ENCODE measurements at places on chromosomes 3 and 15.

DNA sequence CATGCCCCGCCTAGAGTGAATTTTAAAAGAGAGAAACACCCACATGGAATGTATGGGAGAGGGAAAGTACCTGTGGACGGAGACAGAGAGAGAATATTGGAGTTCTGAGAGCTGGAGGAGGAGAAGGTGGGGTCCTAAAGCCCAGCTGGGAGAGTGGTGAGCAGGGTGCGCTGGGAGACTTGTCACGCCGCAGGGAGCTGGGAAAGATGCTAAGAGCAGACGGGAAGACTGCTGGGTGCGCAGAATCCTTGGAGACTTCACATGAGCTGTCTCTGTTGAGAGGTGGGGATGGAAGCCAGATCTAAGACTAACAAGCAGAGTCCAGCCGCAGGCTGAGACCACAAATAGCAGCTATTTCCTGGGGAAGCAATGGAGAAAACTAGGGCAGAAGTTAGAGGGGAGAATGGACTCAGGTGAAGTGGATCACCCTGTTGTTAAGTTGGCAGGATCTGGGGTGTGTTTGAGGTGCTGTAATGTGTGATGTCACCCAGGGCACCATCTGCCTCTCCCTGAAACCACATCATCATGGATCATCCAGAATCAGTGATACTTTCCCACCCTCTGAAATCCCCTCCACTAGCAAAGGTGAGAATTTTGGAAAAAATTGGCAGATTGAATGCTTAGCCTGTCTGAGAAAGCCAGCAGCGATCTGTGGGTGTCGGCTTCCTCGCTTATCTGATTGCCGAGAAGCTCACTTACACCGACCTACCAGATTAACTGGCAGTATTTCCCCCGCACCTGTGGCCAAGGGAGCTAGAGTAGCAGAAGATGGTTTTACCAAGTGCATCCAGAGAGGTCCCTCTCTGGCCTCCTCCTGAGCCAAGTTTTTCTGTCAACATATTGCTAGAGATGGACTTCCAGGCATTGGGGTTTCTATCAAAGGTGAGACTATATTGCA lies 174.8 kb upstream of the BHLHE40 start:
- DNase-seq, result no peak

DNA sequence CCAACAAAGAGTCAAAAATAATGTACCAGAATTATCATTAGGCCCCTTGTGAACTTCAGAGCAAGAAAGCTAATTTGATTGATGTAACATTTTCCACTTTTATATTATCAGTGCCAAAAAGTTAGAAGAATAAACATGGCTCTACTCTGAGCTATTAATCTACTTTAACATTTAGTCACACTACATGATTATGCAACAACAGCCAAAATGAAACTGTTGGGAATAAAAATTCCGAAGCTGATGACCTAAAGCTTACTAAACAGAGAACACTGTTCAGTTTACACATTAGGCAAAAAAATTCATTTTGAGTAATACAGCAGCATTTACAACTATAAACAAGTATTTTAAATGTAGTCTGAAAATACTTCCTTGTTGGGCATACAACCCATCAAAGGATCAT lies 1134.1 kb downstream of the EPHA3 start:
- DNase-seq, result no peak

- no peak for DNase-seq
Observed at GRCh38 chr3:102390171-102390864, 44.5 kb upstream of the ZPLD1 start.

GRCh38 chr3:178385280-178385952 lies 150.8 kb upstream of the KCNMB2 start:
- DNase-seq, result peak; percentile 46

GRCh38 chr3:10561946-10562560 lies 56.7 kb upstream of the ATP2B2 start:
- no peak for DNase-seq

GRCh38 chr15:59251001-59251845 lies 44.6 kb downstream of the LDHAL6B start:
- no peak for DNase-seq

DNA sequence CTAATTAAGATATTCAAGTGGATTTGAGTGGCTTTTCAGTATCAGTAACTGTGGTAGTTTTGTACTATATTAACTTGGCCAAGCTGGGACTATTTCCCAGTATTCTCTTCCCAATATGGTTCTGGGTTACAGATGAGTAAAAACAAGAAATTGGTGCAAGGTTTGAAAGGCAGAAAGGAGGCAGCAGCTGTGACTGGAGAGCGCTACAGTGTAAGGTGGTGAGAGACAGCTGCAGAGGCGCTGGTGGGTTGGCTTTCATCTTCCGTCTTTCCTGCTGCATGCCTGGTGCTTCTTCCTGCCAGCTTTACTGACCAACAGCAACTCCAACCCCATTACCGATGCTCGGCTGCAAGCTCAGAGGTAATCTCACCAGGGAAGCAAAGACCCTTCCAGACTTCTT lies 9.8 kb downstream of the DPH3 start:
- DNase-seq, result no peak

GRCh38 chr3:14154895-14155440 lies 23.4 kb downstream of the XPC start:
- DNase-seq, result no peak

- DNase-seq, result no peak
Observed at GRCh38 chr15:25844981-25845680, 18.0 kb downstream of the ATP10A start.

DNA sequence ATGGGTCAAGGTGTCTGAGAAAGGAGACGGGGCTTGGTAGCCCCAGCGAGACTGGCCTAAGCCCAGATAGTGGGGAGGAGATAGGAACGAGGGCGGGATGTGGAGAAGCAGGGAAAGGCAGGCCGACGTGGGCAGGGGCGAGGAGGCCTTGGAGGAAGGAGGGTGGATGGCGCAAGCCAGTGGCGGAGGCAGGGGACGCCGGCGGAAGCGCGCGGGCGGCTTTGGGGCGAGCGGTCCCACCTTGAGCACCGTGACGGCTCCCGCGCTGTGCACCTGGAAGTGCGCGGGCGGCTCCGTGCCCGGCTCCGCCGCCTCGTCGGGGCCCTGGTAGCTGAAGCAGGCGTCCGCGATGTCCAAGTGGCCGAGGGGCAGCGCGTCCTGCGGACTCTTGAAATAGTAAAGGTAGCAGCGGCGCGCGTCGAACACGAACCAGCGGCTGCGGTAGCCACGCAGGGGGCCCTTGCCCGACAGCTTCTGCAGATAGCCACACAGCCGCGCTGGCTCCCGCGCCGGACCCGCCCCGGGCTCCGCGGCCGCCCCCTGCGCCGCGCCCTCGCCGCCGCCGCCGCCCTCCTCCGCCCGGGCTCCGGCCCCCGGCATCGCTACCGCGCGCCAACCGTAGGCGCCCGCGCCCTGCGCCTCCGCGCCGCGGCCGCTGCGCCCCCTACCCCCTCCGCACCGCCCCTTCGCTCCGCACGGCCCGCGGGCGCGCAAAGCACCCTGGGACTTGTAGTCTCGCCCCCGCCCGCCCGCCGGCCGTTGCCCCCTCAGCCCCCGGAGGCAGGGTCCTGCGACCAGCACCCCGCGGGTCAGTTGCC lies at the start of gene TBC1D2B:
Gene TBC1D2B (minus strand): TSS at position 659 of the 818 bp plus-strand sequence. CDS start 59 bp downstream, at position 600.
- DNase-seq, result peak; percentile 69

GRCh38 chr3:126157083-126157768 lies 23.2 kb downstream of the ALDH1L1 start:
- no peak for DNase-seq

DNA sequence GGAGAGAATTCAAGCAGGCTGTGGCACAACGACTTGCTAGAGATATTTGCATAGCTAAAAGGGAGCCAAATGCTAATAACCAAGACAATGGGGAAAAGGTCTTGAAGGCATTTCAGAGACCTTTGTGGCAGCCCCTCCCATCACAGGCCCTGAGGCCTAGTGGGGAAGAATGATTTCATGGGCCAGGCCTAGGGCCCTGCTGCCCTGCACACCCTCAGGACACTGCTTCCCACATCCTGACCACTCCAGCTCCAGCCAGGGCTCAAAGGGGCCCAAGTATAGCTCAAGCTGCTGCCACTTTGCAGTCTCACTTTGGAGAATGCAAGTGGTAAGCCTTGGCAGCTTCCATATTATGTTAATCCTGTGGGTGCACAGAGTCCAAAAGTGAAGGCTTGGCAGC lies 21.5 kb upstream of the PTPN23 start:
- DNase-seq, result no peak

DNA sequence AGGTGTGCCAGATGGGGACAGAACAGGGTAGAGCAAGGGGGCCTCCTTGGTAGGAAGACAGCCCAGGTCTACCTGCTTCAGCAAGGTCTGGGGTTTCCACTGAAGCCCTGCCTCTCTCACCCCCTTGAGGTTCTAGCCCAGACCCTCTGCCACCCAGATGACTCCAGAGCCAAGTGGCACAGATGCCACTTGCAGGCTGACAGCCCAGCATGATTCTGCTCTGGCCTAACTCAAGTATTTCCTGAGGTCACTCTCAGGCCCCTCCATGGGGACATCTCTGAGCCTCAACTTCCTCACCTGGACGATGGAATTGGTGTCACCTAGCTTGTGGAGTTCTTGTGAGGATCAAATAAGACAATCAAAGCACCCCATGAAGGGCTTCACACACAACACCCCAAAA lies 23.9 kb downstream of the PLXNB1 start:
- DNase-seq, result no peak

DNA sequence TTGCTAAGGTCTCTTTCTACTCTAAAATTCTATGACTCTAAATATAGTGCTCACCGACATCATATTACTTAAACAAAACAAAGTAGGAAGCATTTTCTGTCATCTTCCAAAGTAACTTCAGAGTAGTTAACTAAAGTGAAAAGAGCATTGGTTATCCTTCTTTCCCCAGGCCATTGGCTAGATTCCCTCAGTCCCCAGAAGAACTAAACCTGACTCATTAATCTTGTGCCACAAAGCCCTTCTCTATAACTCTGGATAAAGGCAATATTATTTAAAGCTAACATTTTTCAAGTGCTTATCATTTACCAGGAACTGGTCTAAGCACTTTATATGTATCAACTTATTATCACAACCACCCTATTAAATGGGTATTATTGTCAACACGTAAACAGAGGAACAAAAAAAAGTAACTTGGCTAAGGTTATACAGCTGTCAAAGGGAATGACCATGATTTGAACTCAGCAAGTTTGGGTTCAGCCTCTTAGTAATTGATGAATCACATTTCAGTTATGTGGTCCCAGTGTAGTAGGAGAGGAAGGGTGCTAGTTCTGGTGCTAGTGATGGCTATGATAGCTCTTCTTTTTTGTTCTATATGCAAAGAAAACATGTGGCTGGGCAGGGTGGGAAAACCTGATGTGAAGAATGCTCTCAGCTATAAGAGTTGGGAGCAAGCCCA lies 304.9 kb downstream of the FGF12 start:
- no peak for DNase-seq

DNA sequence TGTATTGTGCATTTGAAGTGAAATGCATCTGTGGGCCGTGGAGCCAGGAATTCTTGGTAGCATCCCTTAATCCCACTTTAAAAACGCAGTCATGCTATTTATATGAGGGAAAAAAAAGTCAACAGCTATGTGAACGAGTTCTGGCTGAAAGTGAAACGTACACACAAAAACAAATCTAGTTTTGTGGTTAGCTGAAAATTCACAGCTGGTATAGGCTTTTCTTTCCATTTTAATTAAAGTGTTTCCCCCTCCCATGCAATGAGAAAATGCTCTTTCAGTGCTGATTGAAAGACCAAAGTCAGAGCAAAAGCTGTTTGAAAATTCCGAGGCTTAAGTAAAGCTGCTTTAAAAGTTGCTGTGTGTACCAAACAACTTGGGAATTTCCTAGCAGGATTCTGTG lies 297.4 kb downstream of the PLCL2 start:
- DNase-seq, result peak; percentile 11

- DNase-seq, result no peak
Observed at GRCh38 chr3:30035935-30036567, 570.4 kb upstream of the TGFBR2 start.

DNA sequence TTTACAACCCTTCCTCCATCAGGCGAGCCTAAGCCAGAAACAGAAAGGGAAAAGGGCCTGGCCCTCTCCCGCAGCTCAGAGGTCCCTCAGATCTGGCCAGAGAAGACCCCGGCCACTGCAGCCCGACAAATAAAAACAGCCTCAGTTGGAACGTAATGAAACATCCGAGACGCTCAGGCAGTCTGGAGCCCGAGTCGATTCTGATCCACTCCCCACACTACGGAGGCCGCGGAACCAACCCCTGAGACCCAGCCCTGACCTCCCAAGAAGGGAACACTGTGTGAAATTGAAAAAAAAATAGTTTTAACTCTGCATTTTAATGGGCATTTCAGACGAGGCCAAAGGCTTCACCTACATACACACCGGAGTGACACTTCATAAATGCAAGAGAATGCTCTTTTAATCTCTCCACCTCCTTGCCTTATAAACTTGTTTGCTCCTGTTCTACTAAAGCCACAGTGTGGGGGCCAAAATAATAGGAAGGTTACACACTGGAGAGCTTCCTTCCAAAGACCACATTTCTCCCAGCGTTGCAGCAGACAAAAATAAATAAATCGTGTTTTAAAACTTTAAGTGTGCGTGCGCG lies 3.7 kb downstream of the MEIS2 start:
- no peak for DNase-seq

- no peak for DNase-seq
Observed at GRCh38 chr15:59191855-59192237, 14.8 kb upstream of the LDHAL6B start.

- DNase-seq, result no peak
Observed at GRCh38 chr3:11553436-11554235, 90.1 kb downstream of the VGLL4 start.

DNA sequence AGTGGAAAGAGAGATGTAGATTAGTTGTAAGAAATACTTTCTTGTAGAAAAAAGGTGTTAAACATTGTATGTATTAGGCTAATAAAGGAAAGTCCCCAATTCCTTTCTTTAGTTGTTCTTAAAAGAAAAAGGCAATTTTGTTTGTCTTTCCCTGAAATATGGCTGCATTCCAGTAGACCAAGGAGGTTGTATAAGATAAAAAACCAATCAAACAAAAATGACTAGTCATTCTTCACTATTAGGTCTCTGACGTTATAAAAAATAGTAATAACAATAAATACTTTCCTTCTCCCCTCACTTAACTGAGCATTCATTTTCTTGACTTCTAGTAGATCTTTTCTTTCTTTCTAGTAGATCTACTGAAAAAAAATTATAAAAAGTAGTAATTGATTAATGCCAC lies 8.6 kb upstream of the PPM1L start:
- DNase-seq, result no peak

DNA sequence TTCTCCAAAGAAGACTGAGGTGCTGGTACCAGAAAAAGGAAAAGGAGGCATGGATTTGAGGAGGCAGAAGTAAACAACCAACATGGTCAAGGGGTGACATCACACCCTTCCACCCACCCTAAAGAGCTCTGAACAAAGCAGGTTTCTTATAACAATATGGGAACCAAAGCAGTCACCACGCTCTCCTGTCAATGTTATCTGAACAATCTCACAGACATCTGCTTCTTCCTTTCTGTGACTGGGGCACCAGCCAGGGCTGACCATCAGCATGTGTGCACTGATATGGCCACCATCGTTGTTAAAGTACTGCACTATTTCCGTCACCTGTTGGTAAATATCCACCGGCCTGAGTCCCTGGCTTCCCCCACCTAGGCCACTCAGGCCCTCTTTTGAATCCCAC lies 252.9 kb downstream of the SHQ1 start:
- no peak for DNase-seq
